ENCODE measurements at places on chromosomes 12 and 14.

DNA sequence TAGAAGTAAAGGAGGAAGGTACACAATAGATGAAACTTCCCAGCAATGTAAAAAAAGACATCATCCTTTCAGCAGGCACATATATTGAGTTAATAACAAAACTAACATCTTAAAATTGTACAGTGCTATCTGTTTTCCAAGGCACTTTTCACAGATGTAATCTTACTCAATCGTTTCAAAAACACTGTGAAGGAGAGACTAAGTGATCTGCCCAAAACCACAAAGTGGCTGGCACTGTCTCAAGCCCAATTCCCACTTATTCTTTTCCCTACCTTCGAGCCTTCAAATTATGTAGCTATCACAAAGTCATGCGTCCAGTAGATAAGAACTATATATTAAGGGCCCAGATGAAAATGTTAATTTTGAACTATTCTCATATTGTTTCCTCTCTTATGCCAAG is 193.6 kb upstream of the RASSF8 start:
- no peak for DNase-seq

GRCh38 chr14:44910821-44911220 is 50.9 kb downstream of the KLHL28 start:
- DNase-seq = no peak

GRCh38 chr12:47797441-47797840 is 22.3 kb downstream of the HDAC7 start:
- peak; percentile 54 for DNase-seq

GRCh38 chr12:53324113-53324778 is 2.8 kb upstream of the AAAS start:
- DNase-seq = peak; percentile 89

DNA sequence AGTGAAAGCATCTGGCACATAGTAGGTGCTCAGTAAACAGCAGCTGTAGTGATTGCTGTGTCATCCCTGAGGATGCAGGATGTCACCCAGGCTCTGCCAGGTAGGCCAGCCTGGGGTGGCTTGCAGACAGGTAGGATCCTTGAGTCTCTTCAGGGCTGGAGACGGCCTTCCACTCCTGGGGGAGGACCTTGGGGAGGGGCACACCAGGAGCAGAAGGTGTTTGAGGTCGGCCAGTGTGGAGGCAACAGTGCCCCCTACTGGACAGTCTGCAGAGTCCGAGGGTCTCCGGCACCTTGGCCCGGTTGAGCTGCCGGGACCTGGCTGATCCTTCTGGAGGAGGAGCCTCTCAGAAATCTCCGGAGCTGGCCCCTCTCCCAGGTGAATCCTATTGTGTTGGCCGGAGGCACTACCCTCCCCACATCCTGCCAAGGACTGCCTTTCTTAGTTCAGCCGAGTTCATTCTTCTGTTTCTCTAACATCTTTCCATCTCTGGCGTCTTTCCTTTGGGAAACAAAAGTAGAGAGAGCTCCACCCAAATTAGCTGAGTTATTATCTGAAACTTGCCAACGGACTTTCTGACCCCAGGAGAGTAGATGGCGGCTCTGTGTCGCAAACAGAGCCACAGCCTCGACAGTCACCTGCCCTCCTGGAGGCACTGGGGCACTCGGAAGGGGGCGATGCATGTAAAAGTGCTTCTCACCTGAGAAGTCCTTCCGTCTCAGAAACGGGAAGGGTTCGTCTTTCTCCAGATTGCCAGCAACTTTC is 41.8 kb upstream of the CLMN start:
- peak; percentile 37 for DNase-seq

DNA sequence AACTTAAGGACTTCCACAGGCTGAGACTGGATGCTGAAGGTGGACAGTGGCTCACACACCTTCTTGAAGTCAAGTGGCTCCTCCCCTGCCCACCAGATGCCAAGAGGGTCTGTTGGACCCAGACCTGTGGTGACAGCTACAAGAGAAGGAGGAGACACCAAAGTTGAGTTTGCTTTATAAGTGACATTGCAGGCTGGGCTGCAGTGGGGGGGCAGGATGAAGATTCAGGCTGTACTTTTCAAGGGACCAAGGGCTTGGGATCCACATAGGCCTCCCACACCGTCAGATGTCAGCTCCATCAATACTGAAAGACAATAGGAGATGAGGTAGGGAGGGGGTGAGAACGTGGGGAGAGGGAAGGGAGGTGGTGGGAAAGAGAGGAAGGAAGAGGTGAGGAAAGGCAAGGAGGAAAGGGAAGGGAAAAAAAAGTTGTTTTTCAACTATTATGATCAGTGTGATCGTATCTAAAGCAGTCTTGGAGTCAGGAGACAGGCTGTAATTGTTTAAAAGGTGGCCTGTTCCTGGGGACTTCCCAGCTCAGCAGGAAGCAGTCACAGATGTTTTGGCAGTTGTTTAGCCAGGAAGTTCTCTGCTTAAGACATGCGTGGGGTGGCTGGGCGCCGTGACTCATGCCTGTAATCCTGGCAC is 84.1 kb upstream of the RESF1 start:
- peak; percentile 47 for DNase-seq

DNA sequence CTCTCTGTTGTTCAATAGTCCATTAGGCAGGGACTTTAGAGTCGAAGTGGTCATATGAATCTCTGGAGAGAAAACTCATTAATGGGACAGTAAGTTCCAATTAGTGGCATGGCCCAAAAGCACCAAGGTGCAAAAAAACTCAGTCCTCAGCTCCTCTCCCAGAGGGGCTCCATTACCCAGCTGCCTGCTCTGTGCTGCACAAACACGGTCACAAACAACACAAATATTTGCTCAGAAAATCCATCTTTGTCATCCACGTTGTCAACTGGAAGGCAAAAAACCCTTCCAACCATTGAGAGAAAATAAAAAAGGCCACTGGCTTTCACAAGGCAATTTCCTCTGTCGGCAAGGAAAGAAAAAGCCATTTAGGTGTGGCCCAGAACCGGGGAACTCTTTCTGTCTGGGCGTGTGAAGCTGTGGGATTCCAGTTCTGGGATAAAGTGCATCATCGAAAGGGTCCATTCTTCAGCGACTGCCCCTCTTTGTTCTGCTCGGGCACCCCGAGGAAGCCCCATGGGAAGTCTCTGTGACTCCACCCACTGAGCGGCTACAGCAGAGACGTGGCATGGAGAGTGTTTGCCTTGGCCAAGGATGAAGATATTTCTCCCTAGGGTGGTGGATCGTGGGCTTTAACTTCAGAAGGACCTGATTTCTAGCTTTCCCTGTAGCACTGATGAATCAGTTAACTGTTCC is 137.6 kb downstream of the VRK1 start:
- no peak for DNase-seq

DNA sequence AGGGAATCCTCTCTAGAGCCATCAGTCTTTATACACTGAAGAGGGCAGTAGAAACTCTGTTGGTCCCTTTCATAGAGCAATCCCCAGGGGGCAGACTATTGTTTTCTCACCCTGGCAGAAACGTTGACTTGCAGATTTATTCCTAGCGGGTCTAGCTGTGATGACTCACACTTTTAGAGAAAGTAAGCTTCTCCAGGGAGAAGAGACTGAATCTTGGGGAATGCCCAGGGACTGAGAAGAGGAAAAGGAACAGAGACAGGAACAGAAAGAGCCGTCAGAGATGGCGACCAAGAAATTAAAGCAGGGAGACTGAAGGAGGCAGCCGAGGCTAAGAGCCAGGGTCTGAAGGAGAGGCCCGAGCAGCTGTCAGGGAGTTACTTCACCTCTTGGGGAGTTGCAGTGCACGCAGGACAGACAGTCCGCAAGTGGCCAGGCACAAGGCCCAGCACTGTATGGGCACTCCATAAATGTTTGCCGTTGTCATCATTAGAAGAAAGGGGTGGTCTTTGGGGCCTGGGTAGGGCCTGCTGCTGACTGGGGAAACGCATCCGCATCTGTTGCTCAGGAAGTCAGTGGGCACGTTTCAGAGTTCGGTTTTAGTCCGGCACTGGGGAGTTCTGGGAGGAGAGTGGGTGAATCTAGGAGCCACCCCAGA is 13.0 kb downstream of the PLEKHG6 start:
- peak; percentile 85 for DNase-seq

DNA sequence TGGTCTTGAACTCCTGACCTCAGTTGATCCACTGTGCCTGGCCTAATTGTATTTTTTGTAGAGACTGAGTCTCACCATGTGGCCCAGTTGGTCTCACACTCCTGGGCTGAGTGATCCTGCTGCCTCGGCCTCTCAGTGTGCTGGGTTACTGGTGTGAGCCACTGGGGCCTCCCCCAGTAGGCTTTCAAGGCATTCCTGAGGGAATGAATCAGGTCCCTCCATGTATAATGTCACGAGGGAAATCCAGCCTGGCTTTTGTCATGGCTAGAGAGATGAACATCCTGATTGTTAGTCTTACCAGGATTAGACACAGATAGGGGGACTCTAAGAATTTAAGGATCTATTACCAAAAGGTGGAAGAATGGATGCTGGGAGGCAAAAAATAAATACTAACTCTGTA is 51.9 kb downstream of the CPSF2 start:
- DNase-seq = no peak

GRCh38 chr12:80778005-80778541 is 61.4 kb downstream of the MYF5 start:
- DNase-seq = peak; percentile 73

DNA sequence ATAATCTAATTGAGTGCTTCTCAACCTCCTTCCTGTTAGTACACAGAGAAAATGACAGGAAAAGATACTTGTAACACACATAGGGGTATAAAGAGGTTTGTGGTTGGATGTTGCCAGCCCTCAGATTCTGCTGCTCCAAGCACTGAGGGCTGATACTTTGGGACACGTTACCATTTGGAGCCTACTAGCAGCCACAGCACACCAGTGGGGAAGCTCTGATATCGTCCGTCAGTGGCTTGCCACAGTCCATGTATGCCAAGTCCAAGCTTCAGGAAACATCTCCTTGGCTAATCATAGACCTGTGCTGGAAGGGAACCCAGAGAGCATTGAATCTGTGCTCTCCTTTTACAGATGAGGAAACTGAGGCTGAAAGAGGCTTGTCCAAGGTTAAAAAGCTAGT is 22.3 kb downstream of the B4GALNT3 start:
- no peak for DNase-seq

All from HL-60 (cell line).